ENCODE measurements at places on chromosomes 16 and 17. TPM values are rescaled to one million over a fixed set of nuclear protein-coding genes. Genes with fewer than 3 reads are reported as not detected.
A peak's percentile ranks its signal among the peaks of the same experiment; 100 is the strongest.

The CACNG1 gene
- total RNA-seq: not detected

The TOX3 gene
- 8.6 TPM for total RNA-seq

The CDRT15L2 gene
- total RNA-seq: not detected

The TNFRSF13B gene
- 1.6 TPM for total RNA-seq

DNA sequence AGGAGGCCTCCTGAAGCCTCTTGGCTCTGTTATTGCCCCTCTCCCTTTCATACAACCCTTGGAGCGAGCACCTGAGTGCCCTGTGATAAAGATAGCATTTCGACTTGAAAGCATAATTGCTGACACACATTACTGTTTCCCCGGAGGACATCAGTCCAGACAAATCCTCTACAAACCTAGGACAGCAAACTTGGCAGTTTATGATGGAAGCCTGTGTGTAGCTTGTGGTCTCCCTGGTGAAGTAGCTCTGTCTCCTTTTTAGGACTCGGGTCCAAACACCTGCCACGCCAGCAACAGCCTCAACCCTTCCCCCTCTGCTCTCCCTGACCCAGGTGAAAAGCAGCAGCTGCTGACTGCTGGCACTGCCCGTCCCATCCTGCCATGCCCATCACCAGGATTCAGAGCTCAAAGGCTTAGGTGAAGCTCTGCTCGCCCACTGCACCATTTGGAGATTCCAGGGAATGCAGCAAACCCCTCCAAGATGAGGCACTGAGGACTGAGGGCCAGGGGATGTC is 55.9 kb downstream of the IRX6 start:
- H3K36me3 ChIP-seq: no peaks in the 10 kb centered on the region
- no peaks in the 10 kb centered on the region for H3K27me3 ChIP-seq
- DNase-seq: no peak
- H3K4me3 ChIP-seq: no peak overlapping the region
- H3K4me1 ChIP-seq: no peaks in the 10 kb centered on the region

DNA sequence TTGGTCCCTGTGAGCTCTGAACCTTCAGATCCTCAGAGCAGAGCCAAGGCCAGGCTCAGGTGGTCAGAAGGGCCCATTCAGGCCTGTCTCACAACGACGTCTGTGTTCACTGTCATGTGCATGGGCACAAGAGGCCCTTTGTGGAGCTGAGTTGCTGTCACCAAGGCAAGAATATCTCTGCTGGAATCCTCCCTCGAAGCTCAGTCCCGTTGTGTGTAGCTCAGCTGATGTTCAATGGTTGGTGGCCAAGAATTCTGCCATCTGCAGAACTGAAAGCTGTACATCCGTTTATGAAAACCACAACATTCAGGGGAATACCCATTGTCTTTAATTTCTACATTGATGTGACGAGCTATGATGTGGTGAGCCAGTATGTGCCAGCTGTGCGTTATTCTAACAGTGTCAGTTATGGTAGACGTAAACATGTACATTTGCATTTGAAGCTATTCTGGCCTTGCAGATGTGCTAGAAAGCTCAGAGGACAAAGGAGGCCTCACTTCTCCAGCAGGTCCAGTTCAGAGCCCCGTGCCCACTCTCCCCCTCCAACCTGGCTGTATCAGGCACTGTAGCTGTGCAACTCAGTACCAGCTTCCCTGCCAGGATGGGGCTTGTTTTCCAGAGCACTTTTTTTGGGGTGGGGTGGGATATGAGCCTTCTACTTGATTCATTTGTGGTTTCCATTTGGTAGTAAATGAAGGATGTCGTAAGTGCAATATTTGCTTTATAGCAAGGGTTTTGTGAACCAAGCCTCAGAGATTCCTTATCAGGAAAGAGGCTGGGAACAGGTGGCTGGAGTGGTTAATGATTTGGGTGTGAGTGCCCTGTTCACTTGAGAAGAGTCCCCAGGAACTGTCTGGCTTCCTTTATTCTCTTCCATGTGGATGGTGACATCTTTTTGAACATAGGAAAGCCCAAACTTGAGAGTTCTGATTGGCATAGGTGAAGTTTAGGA is 56.1 kb downstream of the B9D1 start:
- H3K4me1 ChIP-seq: no peaks in the 10 kb centered on the region
- peaks cover 8% of the 10 kb centered on the region for H3K36me3 ChIP-seq
- peak; percentile 31 for DNase-seq
- no peaks in the 10 kb centered on the region for H3K27me3 ChIP-seq

- DNase-seq: peak; percentile 89
- H3K27me3 ChIP-seq: peaks cover 56% of the 10 kb centered on the region
- no peaks in the 10 kb centered on the region for H3K4me1 ChIP-seq
- peak within 1 kb of the TSS; percentile 76 for H3K4me3 ChIP-seq
- no peaks in the 10 kb centered on the region for H3K36me3 ChIP-seq
These were observed at the start of gene ARHGAP27 for GRCh38 chr17:45432405-45433158. ARHGAP27 (minus strand) TSS chr17:45432870; CDS start chr17:45430279, 2,591 bp downstream.

DNA sequence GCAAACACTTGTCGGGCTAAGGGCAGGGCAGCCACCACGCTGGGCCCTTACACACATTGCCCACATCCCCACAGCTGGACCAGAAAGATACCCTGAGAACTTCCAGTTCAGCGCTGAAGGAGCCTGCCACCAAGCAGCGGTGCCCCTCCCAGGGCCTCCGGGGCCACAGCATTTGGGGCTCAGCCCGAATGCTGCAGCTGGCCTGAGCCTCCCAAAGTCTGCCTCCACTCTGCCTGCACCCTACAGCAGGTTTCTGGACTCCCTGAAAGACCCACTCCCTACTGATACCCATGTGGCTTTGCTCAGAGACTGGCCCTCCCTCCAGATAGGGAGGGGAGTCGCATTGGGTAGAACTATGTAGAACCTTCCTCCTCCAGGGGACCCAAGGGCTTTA is 1.5 kb downstream of the MCRIP1 start:
- no peaks in the 10 kb centered on the region for H3K36me3 ChIP-seq
- no peak overlapping the region for H3K27ac ChIP-seq
- DNase-seq: no peak
- H3K27me3 ChIP-seq: no peaks in the 10 kb centered on the region
- H3K4me1 ChIP-seq: peaks cover 4% of the 10 kb centered on the region
- H3K4me3 ChIP-seq: peak overlapping the region; percentile 95

The NHLRC4 gene
- 1.1 TPM for total RNA-seq

The TMEM98 gene
- total RNA-seq: 134 TPM

DNA sequence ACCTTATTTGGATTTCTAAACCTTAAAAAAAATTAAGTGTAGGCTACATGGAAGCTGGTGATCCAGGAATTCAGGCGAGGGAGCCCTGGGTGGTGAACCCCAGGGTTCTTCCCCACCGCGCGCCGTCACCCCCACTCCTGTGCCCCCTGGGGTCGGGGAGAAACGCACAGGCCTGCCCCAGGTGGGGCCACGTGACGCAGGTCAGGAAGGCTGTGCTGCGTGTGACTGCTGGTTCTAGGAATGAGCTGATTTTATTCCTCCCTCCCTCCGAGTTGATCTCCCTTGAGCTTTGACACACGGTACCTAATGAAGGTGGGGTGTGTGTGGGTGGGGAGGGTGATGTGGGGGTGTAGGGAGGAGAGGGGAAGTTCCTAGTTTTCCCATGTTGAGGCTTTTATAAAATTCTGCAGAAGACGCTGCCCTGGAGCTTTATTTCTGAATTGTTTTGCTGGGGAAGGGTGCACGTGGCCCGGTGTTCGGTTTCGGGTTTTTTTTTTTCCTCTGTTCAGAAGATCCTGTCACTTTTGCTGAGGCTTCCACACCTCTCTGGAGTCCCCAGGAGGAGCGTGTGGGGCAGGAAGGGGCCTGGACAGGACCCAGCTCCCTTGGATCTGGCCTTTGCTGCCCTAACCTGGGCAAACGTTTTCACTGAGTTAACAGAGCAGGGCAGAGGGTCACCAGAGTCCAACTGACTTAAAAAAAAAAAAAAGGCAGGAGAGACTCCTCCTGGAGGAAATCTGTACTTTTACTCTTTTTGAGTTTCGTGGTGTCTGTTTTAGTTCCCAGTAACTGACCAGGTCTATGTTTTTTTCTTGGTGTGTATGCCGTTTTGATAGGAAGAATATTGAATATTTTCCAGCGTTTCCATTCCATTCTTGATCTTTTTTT is 55.8 kb upstream of the GSE1 start:
- H3K4me3 ChIP-seq: peak overlapping the region; percentile 93
- H3K36me3 ChIP-seq: no peaks in the 10 kb centered on the region
- H3K4me1 ChIP-seq: peaks cover 15% of the 10 kb centered on the region
- H3K27ac ChIP-seq: no peak overlapping the region
- H3K27me3 ChIP-seq: no peaks in the 10 kb centered on the region
- DNase-seq: peak; percentile 77

The CPNE7 gene
- 1.7 TPM for total RNA-seq

- no peaks in the 10 kb centered on the region for H3K27me3 ChIP-seq
- no peak overlapping the region for H3K4me3 ChIP-seq
- peaks cover 12% of the 10 kb centered on the region for H3K36me3 ChIP-seq
- no peaks in the 10 kb centered on the region for H3K4me1 ChIP-seq
These were observed 15.4 kb downstream of the CLUH start for GRCh38 chr17:2695961-2696760.

DNA sequence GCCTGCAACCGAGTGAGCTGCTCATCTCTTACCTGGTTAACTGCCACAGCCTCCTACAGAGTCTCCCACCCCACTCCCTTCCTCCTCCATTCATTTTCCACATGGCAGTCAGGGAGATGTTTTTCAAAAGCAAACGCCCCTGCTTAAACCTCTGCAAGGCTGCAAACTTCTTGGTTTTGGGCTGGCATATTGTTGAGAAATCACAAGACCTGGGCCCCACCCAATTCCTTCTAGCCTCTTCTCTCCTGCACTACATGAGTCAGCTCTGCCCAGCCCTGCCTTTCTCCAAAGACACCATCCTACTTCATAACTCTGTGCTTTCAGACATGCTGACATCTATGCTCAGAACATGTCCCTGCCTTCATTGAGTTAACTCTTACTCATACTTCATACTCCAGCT is 136.1 kb downstream of the SPACA3 start:
- no peak for DNase-seq
- no peak overlapping the region for H3K4me3 ChIP-seq
- no peak overlapping the region for H3K27ac ChIP-seq
- H3K36me3 ChIP-seq: no peaks in the 10 kb centered on the region
- H3K4me1 ChIP-seq: no peaks in the 10 kb centered on the region

The RND2 gene
- total RNA-seq: 36.1 TPM

DNA sequence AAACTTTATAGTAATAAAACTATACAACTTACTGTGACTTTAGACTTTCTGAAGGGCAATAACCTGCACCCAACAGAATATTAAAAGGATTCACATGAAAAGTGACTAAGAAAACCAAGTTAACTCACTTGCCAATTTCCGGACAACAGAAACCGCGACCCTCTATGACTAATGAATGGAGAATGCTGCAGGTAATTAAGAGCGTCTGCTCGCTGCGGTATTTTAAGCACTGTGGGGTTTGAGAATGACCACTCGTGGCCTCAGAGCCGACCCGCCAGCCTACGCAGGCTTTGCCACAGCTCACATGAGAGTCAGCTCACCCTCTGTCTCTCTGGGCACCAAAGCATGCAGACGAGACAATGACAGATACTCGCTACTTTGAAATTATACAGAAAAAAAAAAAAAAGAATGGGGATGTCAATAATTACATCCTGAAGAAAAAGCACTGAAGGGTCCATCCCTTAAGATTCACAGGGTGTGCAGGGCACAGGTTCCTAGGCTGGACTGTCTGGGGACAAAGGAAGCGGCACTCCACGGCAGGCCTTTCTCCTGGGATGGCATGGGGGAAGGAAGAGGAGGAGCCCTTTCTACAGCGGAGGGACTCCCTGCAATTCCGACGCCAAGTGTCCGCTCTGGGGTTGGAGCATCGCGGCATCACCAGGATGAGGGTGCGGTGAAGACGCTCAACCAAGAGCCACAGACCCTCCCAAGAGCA is 35.0 kb downstream of the ZCCHC14 start:
- no peaks in the 10 kb centered on the region for H3K4me1 ChIP-seq
- no peak overlapping the region for H3K4me3 ChIP-seq
- H3K27ac ChIP-seq: peak overlapping the region; percentile 32

The CACNG3 gene
- total RNA-seq: not detected

- no peaks in the 10 kb centered on the region for H3K4me1 ChIP-seq
- H3K27ac ChIP-seq: peak overlapping the region; percentile 78
- peak; percentile 94 for DNase-seq
These were observed 151.8 kb downstream of the PITPNC1 start for GRCh38 chr17:67528751-67529436.

DNA sequence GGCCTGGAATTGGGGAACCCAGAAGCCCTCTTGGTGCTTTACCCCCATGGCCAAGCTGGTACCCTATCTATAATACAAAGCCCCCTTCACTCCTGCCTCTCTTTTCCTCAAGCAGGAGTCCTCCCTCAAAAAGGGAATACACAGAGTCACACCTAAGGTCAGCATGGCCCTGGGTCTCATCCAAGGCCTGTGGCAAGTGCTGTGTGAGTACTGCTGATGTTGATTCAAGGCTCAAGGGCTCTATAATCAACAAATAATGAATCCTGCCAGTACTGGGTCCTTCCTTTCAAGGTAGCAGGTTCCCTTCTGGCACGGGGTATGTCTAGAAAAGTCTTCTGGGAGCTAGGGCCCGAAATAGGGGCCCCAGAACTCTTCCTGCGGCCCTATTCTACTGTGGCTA is 187.3 kb downstream of the CYB561 start:
- no peaks in the 10 kb centered on the region for H3K36me3 ChIP-seq
- H3K4me1 ChIP-seq: no peaks in the 10 kb centered on the region
- H3K27me3 ChIP-seq: no peaks in the 10 kb centered on the region
- no peak overlapping the region for H3K27ac ChIP-seq

The RAB11FIP4 gene
- total RNA-seq: 39.0 TPM

- no peak overlapping the region for H3K4me3 ChIP-seq
- H3K4me1 ChIP-seq: peaks cover 7% of the 10 kb centered on the region
- DNase-seq: no peak
- H3K27me3 ChIP-seq: no peaks in the 10 kb centered on the region
These were observed 141.6 kb downstream of the CCDC182 start for GRCh38 chr17:57603546-57603945.

The AMZ2 gene
- total RNA-seq: 82.6 TPM

The UMOD gene
- total RNA-seq: not detected

DNA sequence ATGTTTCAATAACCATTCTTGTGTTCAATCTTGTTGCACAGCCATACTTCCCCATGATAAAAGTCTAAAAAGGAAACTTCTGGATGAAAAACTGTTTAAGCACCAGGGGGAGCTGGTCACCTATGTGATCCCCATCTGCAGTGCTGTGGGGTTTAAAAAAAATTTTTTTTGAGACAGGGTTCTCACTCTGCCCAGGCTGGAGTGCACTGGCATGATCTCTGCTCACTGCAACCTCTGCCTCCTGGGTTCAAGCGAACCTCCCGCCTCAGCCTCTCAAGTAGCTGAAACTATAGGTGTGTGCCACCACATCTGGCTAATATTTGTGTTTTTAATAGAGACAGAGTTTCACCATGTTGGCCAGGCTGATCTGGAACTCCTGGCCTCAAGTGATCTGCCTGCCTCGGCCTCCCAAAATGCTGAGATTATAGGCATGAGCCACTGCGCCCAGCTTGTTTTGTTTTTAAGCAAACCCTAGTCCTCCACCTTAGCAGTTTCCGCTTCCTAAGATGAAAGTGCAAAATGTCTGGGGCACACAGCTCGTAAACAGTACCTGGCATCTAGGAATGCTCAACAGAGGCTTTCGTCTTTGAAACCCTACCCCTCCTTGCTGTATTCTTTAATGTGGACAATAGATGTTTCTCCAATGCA is 25.4 kb downstream of the DNAJA2 start:
- H3K27me3 ChIP-seq: no peaks in the 10 kb centered on the region
- H3K4me3 ChIP-seq: no peak overlapping the region
- no peaks in the 10 kb centered on the region for H3K4me1 ChIP-seq
- H3K27ac ChIP-seq: no peak overlapping the region

The EEF2K gene
- total RNA-seq: 15.8 TPM

The ALG1 gene
- total RNA-seq: 32.3 TPM

GRCh38 chr16:69748694-69749345 is 5.9 kb downstream of the NOB1 start:
- H3K4me1 ChIP-seq: no peaks in the 10 kb centered on the region
- DNase-seq: no peak
- H3K27me3 ChIP-seq: no peaks in the 10 kb centered on the region
- H3K27ac ChIP-seq: no peak overlapping the region
- no peak overlapping the region for H3K4me3 ChIP-seq
- peaks cover 79% of the 10 kb centered on the region for H3K36me3 ChIP-seq

All from endodermal cell (in vitro differentiated cells).